ENCODE measurements at places on chromosomes 11 and 22.

GRCh38 chr22:42990131-42990838 is 24.7 kb downstream of the PACSIN2 start:
- DNase-seq = no peak

DNA sequence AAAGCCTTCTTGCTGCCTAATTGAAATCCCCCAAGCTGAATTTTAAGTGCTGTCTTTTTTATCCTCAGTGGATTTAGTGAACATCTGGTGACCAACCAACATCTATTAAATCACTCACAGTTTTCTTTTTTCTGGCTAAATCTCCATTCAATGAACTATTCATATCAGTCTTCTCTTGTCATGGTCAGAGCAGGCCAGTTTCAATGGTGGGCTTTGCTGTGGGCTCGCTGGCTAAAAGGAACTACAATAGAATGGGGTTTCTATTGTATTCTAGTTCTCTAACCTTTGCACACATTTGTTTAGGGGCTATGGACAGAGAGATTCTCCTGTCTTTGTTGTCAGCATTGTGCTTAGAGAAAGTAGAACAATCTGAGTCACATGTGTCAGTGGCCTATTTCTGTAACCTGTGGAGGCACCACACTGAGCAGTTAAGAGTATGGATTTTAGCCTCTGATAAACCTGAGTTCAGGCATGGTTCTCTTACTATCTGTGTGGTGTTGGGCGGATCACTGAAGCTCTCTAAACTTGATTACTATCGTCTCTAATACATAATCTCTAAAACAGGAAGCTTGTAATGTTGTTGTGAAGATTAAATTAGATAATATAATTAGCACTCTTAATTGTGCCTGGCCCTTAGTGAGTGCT is 94.2 kb upstream of the CADM1 start:
- no peak for DNase-seq

- DNase-seq = no peak
These were observed 43.3 kb upstream of the SORL1 start for GRCh38 chr11:121408830-121409229.

- no peak for DNase-seq
These were observed 16.3 kb upstream of the OR56B1 start for GRCh38 chr11:5719703-5720495.

- DNase-seq = no peak
These were observed 134.1 kb downstream of the CCDC34 start for GRCh38 chr11:27228906-27229290.

GRCh38 chr11:61380884-61381283 is 11.5 kb upstream of the TMEM216 start:
- DNase-seq = no peak

- DNase-seq = no peak
These were observed 62.8 kb downstream of the BCR start for GRCh38 chr22:23243006-23243573.

- DNase-seq = no peak
These were observed 7.8 kb upstream of the DKK3 start for GRCh38 chr11:12016246-12016645.

- no peak for DNase-seq
These were observed 37.3 kb downstream of the FLI1 start for GRCh38 chr11:128731041-128731663.

DNA sequence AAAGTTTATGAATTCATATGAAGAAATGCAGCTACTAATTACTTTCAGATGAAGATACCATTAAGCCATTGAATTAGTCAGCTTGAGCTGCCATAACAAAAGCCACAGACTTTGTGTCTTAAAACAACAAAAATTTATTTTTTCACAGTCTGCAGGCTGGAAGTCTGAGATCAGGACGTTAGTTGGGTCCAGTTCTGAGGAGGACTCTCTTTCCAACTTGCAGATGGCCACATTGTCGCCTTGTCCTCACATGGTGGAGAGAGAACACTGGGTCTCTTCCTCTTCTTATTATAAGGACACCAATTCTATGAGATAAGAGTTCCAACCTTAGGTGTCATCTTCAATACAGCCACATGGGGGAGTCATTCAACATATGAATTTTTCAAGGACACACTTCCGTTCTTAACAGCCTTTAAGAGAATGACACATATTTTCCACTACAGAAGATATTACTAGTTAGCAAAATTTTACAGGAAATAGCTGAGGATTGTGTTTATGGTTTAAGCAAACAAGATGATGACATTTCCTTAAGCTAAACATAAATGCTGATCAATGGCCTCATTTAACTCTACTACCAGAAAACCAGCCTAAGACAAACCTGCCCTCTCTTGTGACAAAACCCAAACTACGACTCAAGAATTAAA is 56.0 kb downstream of the DCUN1D5 start:
- peak; percentile 42 for DNase-seq

DNA sequence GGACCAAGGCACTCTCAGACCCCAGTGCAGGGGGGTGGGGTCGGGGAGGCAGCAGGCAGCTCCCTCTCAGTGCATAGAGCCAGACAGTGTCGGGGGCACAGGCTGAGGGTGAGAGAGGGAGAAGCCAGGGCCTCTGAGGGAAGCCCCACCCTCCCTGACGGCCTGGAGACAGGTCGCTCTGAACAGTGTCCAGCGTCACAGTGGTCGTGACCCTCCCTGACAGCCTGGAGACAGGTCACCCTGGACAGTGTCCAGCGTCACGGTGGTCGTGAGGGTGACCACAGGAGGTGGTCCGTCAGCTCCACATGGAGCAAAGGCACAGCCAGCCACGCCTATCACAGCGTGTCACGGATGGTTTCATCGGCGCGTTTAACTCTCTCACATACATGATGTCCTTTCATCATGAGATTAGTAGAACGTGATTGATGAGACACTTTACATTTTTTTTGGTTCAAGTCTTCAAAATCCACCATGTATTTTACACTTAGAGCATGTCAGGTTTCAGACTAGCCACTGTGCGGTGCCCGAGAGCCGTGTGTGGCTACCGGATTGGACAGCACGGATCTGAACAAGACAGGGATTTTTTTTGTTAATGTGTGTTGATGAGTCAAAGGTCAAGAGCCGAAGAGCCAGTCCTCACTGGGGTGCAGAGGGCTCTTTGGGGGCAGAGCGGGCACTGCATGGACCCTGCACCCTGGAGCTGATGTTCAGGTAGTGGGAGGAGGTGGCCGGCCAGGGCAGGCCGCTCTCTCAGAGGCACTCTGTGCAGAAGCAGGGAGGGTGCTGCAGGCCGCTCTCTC is 23.9 kb upstream of the PANX2 start:
- DNase-seq = no peak

- no peak for DNase-seq
These were observed 124.1 kb downstream of the WNT7B start for GRCh38 chr22:45852826-45853225.

DNA sequence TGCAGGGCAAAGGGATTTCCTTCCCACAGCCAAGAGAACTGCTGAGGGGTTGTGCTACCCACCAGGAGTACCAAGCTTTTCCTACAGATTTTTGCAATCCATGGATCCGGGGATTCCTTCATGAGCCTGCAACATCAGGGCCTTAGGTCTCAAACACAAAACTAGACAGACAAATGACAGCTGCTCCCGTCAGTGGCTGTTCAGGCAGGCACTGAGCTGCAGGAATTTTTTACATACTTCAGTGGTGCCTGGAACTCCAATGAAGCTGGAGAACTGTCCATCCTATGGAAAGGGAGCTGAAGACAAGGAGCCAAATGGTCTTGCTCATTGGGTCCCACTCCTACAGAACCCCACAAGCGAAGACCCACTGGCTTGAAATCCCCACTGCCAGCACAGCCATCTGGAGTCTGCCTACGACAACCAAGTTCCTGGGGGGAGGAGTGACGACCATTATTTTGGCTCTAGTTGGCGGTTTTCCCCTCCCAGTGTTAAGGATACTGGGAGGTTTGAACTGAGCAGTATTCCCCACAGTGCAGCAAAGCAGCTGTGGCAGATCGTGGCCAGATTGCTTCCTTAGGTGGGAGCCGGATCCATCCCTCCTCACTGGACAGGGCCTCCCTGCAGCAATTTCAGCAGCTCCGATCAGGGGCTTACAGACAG is 157.7 kb upstream of the TMEM45B start:
- no peak for DNase-seq

DNA sequence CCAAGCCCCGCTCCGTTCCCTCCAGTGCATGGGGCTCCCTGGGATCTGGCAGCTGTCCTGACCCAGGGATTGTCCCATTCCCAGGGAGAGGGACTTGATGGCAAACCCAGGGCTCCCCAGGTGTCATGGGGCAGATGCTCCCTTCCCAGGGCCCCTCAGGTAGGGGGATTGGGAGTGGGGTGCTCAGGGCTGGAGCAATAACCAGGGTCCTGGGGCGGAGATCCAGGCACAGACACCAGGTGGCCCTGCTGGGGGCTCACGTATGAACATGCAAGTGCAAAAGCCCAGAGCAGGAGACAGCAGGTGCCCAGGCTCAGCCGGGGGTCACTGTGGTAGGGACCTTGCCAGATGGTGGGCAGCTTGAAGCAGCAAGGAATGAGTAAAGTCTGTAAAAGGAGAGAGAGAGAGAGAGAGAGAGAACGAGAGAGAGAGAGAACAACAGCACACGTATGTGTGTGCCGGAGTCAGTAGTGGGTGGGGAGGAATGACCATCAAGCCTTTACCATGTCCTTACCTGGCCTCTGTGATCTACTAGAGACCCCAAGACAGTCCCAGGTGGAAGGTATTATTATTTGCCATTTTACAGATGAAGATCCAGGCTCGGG is 19.3 kb upstream of the MPPED1 start:
- DNase-seq = no peak

- DNase-seq = no peak
These were observed 273.0 kb downstream of the TBC1D22A start for GRCh38 chr22:47035425-47035881.

GRCh38 chr11:112281726-112282125 is 21.1 kb upstream of the PLET1 start:
- no peak for DNase-seq

GRCh38 chr11:92149996-92150395 is 74.6 kb upstream of the FAT3 start:
- no peak for DNase-seq

DNA sequence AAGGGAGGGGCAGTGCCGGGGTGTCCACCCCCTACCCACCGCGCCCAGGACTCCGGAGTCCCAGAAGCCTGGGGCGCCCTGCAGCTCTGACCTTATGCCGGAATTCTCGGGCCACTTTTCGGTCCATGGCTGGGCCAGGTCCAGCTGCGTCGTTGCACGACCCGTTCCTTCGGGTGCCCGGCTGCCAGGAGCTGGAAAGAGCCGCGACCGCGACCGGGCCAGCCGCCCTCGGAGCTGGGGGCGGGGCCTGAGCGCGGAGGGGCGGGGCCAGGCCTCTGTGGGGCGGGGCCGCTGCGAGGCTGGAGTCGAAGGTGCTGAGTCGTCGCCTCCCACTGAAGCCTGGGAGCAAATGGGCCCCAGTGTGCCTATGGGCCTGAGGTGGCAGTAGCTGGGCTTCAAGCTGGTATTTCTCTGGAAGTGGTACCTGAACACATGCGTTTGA is at the start of gene USH1C:
TSS of gene USH1C (minus strand) at position 236 of the 442 bp plus-strand sequence. CDS start at position 127, 109 bp downstream.
- no peak for DNase-seq

- DNase-seq = no peak
These were observed 1.5 kb upstream of the LARGE1 start for GRCh38 chr22:33921525-33922348.

DNA sequence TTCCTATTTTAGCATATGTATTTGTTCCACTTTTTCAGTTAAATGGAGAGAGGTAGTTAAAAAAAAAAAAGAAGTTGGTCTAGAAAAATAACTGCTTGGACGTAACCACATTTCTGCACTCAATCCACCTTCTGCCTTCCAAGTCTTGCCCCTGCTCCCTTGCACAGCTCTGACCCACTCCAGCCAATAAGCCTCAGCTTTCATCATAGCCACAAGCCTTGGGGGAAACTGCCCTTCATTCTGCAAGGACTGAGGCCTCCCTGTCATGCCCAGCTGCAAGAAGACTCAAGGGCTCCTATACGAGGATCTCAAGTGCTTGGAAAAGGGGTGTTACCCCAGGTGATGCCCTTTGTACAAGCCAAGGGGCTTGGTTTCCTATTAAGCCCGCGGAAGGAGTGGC is 36.0 kb upstream of the OAF start:
- no peak for DNase-seq

DNA sequence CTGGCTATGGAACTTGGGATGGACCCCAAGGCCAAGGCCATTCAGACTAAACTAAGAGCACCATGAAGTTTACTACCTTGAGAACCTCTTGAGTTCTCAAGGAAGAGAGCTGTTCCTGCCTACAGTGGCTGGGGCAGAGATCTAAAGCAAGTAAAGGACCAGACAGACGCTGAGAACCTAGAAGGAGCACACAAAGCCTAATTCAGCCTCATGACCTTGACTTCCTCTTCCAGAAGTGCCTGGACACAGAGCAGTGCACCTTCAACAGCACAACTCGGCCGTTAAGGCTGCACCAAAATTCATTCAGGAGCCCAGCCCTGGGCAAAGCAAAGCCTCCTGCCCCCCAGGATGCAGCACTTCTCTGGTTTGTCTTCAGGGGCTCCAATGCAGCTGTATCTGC is 82.9 kb upstream of the AKIP1 start:
- DNase-seq = no peak

DNA sequence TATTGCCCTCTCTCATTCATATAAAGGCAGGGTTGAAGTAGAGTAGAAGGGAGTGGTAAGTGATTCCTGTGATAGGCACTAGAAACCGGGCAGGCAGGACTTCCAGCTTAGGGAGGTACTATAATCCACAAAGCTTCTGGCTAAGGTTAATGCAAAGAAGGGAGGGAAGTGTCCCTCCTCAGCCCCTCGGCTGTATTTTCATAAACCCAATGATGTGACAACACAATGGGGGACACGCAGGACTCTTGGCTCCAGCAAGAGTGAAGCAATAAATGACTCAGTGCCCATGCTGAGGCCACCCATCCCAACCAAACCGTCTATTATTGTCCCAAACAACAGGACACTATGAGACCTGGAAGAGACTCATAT is 90.7 kb downstream of the ETS1 start:
- no peak for DNase-seq

- no peak for DNase-seq
These were observed 432 bp downstream of the TNKS1BP1 start for GRCh38 chr11:57324154-57324885.

- no peak for DNase-seq
These were observed 86.7 kb downstream of the SIK3 start for GRCh38 chr11:117011541-117011898.

Data from KG1 (cell line).